ENCODE measurements at places on chromosomes 6 and 20. TPM values are rescaled to one million over a fixed set of nuclear protein-coding genes. Genes with fewer than 3 reads are reported as not detected.

DNA sequence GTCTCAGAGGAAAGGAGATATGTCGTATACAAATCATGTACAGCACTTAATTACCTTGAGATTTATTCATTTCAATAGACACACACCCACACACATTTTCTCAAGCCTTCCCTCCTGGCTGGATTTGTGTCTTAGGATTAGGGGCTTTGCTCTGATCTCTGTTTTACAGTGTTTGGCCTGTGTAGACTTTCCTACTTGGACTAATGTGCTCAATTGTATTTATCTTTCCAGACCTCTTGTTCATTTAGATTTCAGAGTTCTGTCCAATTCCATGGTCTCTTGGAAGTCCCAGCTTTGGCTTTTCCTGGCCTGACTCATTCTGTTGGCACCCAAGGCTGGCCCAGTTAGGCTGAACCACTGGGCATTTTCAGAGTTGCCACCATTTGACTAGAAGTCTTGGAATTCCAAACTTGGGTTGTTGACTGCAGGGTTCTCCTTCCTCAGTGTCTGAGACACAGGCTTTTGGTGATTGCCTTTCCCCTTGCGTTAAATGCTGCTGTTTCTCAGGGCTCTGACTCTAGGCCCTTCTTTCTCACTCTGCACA, 8.9 kb upstream of the RFPL4B start:
- no peak overlapping the region for H3K27ac ChIP-seq
- no peaks in the 10 kb centered on the region for H3K36me3 ChIP-seq
- H3K27me3 ChIP-seq: peaks cover 12% of the 10 kb centered on the region
- no peak overlapping the region for H3K4me3 ChIP-seq
- no peak for DNase-seq

GRCh38 chr6:125791820-125792165, 1.0 kb downstream of the NCOA7 start:
- peaks cover 56% of the 10 kb centered on the region for H3K4me1 ChIP-seq
- H3K27me3 ChIP-seq: no peaks in the 10 kb centered on the region
- H3K36me3 ChIP-seq: peaks cover 12% of the 10 kb centered on the region
- no peak for DNase-seq
- peak overlapping the region; percentile 92 for H3K4me3 ChIP-seq

DNA sequence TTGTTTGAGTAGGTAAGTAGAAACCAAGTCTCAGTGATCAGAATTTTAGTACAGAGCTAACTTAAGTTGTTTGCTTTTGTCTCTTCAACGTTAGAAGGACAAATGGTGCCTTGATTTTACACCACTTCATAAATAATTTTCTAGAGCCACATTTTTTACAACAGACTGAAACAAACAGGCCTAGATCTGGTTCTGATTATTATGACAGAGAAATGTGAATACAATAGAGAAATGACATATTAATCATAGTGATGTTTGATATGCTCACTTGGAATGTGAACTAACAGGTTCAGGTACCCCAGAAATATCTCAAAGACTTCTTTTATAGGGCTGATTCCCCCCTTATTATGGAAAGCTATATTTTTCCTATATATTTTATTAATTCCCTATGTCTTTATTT, 760.6 kb downstream of the KIF16B start:
- no peak overlapping the region for H3K4me3 ChIP-seq
- H3K36me3 ChIP-seq: no peaks in the 10 kb centered on the region
- no peaks in the 10 kb centered on the region for H3K27me3 ChIP-seq
- H3K4me1 ChIP-seq: no peaks in the 10 kb centered on the region
- H3K27ac ChIP-seq: no peak overlapping the region

Gene ENPP5
- total RNA-seq: 0.58 TPM

DNA sequence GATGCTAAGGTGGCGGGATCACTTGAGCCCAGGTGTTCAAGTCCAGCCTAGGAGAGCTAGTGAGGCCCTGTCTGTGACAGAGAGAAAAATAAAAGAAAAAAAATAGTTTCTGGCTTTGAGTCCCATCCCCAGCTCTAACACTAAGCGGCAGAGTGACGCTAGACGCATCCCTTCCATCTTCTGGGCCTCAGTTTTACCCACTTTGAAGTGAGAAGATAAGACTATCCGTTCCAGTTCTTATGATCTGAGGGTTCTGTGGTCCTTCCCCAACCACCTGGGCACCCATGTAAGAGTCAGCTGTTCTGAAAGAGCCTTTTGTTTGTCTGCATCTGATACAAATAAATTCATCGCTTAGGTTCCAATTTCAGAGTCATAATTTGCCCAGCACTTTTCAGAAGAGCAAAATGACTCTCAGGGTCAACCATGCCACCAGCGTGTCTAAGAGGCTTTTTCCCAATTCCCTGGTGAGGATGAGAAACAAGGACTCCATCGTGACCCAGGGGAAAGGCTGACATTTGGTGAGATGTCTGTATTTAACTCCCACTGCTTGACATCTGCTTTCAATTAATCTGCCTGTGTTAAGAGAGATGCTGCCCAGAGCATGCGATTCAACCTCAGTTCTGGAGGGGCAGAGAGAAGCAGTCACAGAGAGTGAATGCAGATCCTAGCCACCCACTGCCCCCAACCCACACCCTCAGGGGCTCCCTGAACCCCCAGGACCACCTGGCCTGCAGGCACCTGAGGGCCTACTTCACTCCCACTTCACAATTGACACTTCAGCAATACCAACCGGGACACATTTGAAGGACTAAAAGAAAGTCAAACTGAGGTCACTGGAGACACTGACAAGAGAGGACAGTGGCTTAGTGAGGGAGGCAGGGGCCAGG, 131.6 kb upstream of the TOP1 start:
- no peak overlapping the region for H3K27ac ChIP-seq
- H3K36me3 ChIP-seq: no peaks in the 10 kb centered on the region
- peaks cover 2% of the 10 kb centered on the region for H3K4me1 ChIP-seq
- H3K27me3 ChIP-seq: peaks cover 20% of the 10 kb centered on the region
- DNase-seq: no peak
- H3K4me3 ChIP-seq: no peak overlapping the region
